ENCODE measurements at places on chromosomes 5 and 9. TPM values are rescaled to one million over a fixed set of nuclear protein-coding genes. Genes with fewer than 3 reads are reported as not detected.

Gene PCDHB10
- total RNA-seq = under 0.01 TPM

Gene TAF1L
- not detected for total RNA-seq

Gene CD72
- 0.86 TPM for total RNA-seq

Gene MARCHF3
- 8.4 TPM for total RNA-seq

Gene TERT
- total RNA-seq = not detected

Gene TTLL11
- total RNA-seq = 4.8 TPM

Gene ADRA1B
- 0.43 TPM for total RNA-seq

Gene STPG3
- total RNA-seq = not detected

Gene ANKRD31
- under 0.01 TPM for total RNA-seq

Gene FAM163B
- total RNA-seq = not detected

Gene CCL27
- total RNA-seq = not detected

Gene FRRS1L
- total RNA-seq = not detected

Gene PCDHB13
- 0.32 TPM for total RNA-seq

Gene FABP6
- not detected for total RNA-seq

Gene C8G
- 0.86 TPM for total RNA-seq

Gene CDC23
- total RNA-seq = 25.4 TPM

Gene SPATA31D4
- not detected for total RNA-seq

Gene PCDHGB2
- 2.3 TPM for total RNA-seq

Gene PCDHB11
- not detected for total RNA-seq

Gene ADCY2
- 0.32 TPM for total RNA-seq

Gene TUSC1
- 12.2 TPM for total RNA-seq

Gene B4GALT7
- 30.7 TPM for total RNA-seq

Gene RGS7BP
- not detected for total RNA-seq

Gene OTP
- total RNA-seq = not detected

Gene GRM6
- total RNA-seq = not detected

Gene ST6GALNAC4
- total RNA-seq = 34.1 TPM

Gene CHSY3
- 9.9 TPM for total RNA-seq

Gene PCDHA5
- total RNA-seq = under 0.01 TPM

Gene FBP1
- total RNA-seq = not detected

Gene RGMB
- total RNA-seq = 94.1 TPM

Gene FOXI1
- not detected for total RNA-seq

Gene CRAT
- 38.7 TPM for total RNA-seq

Gene CNTNAP3
- 0.64 TPM for total RNA-seq

Gene PDE6A
- not detected for total RNA-seq

Gene C9
- not detected for total RNA-seq
